ENCODE measurements at places on chromosomes 2 and 18.

GRCh38 chr2:74043345-74044329 is 58.9 kb downstream of the TET3 start:
- no peak for DNase-seq

- no peak for DNase-seq
Measured at GRCh38 chr2:28505361-28505760, 9.5 kb downstream of the PLB1 start.

GRCh38 chr2:62938126-62938525 is 112.5 kb upstream of the OTX1 start:
- no peak for DNase-seq

- no peak for DNase-seq
Measured at GRCh38 chr2:238525990-238526389, 99.3 kb downstream of the ASB1 start.

- DNase-seq, result no peak
Measured at GRCh38 chr2:156394033-156394741, 42.0 kb upstream of the GPD2 start.

GRCh38 chr2:169823996-169824372 is 721 bp downstream of the METTL5 start:
- DNase-seq, result no peak

DNA sequence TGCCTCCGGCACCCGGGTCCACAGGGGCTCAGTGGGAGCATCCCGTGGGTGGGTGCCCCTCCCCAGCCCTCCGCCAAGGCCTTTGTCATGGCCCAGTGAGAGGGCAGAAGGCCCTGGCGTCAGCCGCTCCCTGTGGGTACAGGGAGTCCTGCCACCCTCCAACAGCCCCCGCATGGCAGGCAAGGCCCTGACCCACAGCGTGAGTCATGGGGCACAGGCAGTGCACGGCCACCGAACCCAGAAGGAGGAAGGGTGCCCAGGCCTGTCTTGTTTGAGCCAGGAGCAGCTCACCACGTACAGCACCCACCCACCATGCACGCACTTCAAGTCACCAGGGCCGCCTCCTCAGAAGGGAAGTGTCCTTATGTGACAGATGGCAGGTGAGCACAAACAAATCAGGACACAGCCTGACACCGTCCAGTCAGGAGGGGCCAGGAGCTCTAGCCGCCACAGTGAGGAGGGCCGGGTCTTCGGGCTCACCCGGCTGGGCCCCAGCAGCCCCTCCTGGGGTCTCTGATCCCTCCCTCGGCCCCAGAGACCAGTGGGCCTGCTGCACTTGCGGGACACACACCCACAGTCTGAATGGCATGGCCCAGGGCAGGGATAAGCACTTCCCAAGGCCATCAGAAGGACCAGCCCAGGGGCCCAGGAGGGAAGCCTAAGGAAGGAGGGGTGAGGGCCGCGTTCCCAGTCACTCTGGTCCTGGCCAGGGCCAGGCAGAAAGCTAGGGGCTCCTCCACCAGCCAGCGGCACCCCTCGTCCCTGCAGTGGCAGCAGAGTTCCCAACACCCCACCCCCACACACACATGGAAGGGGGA is 25.8 kb downstream of the BIN1 start:
- DNase-seq, result no peak

All from foreskin melanocyte (primary cell).